NCI-H2107 (cell line): ENCODE measurements at places on chromosomes 6 and 20.

GRCh38 chr20:48877304-48877703 lies 44.2 kb upstream of the ARFGEF2 start:
- no peak for DNase-seq

- no peak for DNase-seq
Observed at GRCh38 chr6:134551245-134551960, 233.5 kb upstream of the SGK1 start.

- DNase-seq, result no peak
Observed at GRCh38 chr20:57464642-57465211, 60.2 kb downstream of the CTCFL start.

DNA sequence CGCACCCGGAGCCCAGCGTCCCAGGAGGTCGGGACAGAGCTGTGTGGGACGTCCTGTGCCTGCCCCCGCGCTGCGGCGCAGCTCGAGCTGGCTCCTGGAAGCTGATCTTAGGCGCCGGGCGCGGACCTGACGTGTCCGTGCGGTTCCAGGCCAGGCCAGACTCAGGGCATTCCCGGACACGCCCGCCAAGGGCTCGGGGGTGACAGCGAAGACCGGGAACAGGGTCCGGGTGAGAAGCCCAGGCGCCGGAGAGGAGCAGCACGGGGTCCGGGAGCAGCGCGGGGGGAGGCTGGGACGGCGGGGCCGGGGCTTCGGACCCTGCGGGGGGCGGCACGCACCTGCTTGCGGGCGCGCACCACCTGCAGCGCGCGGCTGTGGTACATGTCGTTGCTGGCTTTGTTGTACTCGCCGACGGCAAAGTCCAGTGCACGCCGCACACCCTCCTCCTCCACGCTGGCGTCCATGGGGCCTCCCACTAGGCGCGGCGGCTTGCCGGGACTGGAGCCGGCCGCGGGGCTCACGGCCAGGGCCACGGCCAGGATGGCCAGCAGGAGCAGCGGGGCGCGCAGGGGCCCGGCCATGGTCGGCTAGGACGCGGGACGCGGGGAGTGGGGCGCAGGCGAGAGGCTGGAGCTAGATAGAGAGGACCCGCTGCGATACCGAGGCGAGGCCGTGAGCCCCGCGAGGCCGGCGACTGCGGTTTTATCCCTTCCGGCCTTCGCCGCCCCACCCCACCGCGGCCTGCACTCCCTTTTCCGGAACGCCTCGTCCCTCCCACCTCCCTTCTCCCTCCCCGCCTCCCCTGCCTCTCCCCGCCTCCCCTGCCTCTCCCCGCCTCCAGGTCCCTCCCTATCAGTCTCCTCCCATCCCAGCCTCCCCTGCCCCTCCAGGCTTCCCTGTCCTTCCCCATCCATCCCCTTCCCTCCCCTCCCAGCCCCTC lies at the start of gene CST3:
TSS of gene CST3 (minus strand) at position 674 of the 940 bp plus-strand sequence. CDS start at position 581, 93 bp downstream.
- peak; percentile 16 for DNase-seq

DNA sequence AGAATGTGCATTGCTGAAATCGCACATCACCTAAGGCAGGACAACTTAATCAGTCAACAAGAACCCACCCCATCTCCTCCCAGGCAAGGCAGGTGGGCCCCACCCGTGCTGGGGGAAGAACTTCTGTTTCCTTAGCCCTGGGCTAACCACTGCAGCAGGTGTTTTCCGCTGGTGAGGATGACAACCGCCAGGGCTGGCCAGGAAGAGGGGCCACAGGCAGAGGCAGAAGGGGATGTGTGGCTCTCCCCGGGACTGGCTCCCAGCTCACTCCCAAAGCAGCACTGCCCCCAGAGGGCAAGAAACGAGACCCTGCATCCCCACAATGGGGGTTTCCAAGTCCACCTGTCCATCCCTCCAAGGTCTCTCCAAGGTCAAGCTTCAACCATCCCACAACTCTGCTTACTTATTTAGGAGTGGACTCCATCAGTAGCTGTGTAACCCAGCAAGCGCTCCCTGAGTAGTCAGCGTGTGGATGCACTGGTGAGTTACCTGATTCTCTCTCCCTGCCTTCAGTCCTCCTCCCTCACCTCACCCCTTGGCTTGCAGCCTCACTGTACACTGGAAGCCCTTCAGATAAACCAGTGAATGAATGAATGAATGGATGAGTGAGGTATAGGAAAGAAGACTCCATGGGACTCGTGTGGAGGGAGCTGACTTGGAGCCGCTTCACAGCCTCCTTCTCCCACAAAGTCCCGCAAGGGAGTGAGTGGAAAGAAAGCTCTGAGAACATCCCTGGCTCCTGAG lies 168.2 kb upstream of the CST7 start:
- DNase-seq, result no peak

DNA sequence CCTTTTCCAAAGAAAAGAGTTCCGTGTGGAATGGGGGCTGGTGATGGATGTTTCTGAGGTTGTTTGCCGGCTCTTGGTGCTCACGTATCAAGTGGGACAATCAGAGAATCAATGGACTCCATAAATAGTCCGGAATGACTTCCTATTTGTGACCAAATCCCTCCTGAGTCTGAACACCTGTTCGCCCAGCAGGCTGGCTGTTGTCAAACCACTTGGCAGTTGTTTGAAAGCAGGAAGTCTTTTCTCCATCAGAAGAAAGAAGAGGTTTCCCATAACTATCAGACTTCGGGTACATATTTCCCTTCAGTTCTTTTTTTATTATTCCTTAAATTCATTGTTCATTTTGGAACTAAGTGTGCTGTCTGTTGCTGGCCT lies 154.7 kb upstream of the RIN2 start:
- DNase-seq, result no peak

- DNase-seq, result no peak
Observed at GRCh38 chr6:19320111-19320581, 517.0 kb upstream of the ID4 start.

- DNase-seq, result no peak
Observed at GRCh38 chr6:163661272-163661671, 246.8 kb downstream of the QKI start.

DNA sequence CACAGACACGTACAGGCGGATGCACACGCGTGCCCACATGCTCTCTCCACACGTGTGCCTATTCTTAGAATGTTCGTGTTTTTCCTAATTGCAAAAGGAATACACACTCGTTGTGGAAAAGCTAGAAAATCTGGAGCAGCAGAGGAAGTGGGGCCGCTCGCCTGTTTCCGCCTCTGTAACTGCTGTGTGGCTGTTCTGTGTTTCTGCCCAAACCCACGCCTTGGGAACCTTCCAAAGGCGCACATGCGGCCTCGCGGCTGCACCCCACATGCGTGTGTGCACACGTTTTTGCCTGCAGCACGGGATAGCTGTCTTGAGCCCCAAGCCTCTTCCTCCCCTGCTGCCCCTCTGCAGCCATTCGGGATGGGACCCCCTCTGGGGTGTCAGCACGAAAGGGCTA lies 12.2 kb downstream of the SLC17A9 start:
- DNase-seq, result no peak

- no peak for DNase-seq
Observed at GRCh38 chr6:14270925-14271788, 153.6 kb downstream of the CD83 start.

DNA sequence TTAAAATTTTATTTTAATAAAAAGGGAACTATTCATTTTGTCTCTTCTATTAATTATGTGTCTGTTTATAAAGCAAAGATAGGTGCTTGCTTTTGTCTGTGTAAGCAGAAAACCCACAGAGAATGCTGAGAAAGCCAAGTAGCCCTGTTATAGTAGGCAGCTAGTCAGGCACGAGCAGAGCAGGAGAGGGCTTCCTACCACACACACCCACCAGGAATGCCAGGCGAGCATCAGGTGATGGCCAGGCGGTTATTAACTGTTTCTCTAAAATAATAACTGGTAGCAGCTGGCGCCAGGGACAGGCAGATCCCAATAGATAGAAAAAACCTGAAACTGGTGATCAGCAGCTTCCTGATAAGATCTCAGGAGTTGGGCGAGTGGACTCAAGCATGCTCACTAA lies 15.7 kb downstream of the C6orf15 start:
- no peak for DNase-seq

- DNase-seq, result no peak
Observed at GRCh38 chr20:64140956-64141355, 23.3 kb upstream of the MYT1 start.

DNA sequence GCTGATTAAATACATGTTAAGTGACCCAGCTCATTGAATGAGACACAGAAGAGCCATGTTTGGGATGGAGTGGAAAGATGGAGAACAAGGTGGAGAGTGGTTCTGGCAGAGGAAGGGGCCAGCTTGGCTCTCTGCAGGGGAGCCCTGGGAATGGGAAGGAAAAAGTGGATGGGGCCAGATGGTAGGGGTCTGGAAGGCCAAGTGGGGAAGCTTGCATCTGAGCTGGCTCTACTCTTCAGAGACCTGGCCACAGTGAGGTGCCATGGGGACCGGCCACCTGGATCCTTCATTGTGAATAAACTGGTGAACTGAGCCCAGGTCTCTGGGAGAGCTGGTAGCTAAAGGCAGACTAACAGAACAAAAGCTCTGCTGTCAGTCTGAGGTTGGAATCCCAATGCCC lies 48.9 kb upstream of the SIRPA start:
- DNase-seq, result no peak

GRCh38 chr6:10268111-10268510 lies 146.8 kb downstream of the TFAP2A start:
- no peak for DNase-seq

DNA sequence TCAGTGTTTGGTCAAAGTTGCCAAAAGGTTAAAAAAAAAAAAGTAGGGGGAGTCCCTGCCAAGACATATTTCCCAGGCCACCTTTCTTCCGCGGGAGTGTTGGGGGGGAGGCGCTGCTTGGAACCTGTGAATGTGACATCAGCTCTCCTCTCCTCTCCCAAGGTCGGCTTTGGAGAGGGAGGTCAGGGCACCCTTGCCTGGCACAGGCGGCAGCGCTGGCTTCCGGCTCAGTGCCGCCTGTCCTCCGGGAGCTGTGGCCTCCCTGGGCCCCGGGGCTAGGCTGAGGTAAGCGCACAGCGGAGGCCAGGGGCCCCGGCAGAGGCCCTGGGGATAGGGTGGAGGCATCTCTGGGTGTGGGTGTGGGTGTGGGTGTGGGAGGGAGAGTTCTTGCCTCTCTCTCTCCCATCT lies 1.9 kb upstream of the EDN1 start:
- no peak for DNase-seq

- no peak for DNase-seq
Observed at GRCh38 chr20:56801971-56802755, 173.1 kb downstream of the TFAP2C start.

GRCh38 chr20:4781637-4782377 lies 60.1 kb downstream of the PRND start:
- DNase-seq, result no peak

DNA sequence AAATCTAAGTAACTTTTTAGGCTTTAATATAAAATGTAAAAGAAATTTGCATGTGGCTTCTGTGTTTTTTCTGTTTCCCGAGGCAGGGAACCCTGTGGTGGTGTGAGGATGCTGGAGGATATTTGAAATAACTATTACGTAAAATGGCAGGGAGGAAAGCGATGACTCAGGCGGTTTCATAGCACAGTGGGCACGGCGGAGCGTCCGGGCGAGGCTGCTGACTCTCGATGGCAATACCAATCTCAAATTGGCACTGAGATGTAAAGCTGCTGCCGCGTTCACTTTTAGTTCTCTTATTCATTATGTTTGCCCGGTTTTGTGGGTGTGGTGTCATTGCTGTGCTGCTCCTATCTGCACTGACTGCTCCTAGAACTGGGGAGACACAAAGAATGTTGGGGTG lies 254.3 kb downstream of the THBS2 start:
- DNase-seq, result no peak

DNA sequence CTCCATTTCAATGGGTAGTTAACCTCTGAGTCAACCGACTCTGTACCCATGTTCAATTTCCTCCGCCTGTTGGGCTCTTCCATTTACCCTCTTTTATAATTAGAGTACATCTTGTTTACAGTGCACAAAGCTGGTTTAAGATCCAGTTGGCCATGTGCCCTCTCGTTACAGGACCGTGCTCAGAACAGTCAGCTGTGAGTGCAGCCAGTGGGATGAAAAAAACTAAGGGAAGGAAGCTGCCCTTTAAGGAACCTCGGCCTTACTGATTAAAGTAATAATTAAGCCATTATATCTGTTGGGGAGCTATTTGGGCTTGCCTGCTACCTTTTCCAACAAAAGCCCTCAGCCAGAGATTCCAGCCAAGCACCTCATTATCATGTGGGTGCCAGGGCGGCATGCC lies 68.8 kb downstream of the TMEM170B start:
- no peak for DNase-seq

GRCh38 chr20:63580796-63581461 lies 6.9 kb upstream of the HELZ2 start:
- no peak for DNase-seq

GRCh38 chr6:159172091-159172491 lies 2.9 kb downstream of the FNDC1 start:
- no peak for DNase-seq

DNA sequence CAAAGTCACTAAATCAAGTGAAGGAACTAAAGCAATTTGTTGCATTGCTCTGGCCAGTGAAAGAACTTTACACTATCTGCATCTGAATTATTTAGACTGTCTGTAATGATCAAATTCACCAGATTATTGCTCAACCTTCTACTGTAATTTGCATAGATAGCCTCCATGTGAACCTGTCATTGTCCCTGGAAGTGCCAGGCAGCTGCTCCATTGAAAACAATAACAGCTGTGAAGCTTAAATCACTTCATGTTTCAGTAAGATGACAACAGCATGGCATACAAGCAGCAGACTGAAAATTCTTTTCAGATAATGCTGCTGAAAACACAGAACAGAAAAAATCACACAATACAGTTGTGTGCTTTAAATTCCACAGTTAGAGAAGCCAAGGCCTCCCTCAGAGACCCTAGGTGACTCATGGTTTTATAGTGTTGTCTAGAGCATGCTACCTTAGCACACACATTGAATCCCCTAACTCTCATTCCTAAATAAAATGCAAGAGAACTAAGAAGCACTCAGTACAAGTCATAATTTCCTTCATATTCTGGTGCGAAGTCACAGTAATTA lies 248.9 kb downstream of the TPBG start:
- no peak for DNase-seq

DNA sequence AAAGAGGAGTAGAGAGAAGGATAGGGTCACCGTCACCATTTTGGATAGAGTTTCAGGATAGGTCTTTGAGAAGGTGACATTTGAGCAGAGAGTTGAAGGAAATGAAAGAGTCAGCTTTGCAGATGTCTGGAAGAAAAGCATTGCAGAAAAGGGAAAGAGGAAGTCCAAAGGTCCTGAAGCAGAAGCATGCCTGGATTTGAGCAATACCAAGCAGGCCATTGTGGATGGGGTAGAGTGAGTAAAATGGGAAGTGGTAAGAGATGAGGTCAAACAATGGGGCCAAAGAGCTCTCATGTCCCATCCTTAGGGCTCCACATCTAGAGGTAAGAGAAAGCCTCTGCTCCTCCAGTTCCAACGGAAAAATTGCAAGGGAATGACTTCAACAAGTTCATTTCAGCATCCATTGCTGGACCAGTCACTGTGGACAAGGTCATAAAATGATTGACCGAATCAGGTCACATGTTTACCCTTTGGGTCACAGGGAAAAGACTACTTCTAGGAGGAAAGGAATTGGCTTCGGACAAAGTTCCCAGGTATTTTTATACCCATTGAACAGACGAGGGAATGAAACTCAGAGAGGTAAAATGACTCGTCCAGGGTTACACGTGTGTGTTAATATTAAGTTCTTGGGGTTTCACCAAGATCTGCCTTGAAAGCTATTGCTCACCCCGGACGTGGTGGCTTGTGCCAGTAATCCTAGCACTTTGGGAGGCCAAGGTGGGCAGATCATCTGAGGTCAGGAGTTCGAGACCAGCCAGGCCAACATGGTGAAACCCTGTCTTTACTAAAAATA lies 6.6 kb upstream of the SAMHD1 start:
- DNase-seq, result no peak

GRCh38 chr6:42742116-42742894 lies 3.6 kb downstream of the TBCC start:
- no peak for DNase-seq
